A549 treated with RU486 at 1 μM for 4 hours (cell line): ENCODE measurements at places on chromosomes 13 and 19. TPM values are rescaled to one million over a fixed set of nuclear protein-coding genes. Genes with fewer than 3 reads are reported as not detected.

Gene SLC5A5
- 0.06 to 0.25 TPM (median 0.17 TPM) in 5 replicates for total RNA-seq

Gene PDE4C
- 0.27 to 0.50 TPM in 2 of 5 replicates, not detected in the others for total RNA-seq

Gene RPL13A
- 3,849 to 4,394 TPM (median 4,225 TPM) in 5 replicates for total RNA-seq

Gene PRRG2
- total RNA-seq: 0.66 to 1.5 TPM (median 1.0 TPM) in 5 replicates

Gene FAM216B
- not detected in 5 replicates for total RNA-seq

Gene SRRM5
- total RNA-seq: 0.67 to 1.0 TPM (median 0.78 TPM) in 5 replicates
